Hepatic stellate cell (primary cell): ENCODE measurements at places on chromosomes 7 and 10.

- no peak for DNase-seq
These were observed 131.2 kb downstream of the BTAF1 start for GRCh38 chr10:92054807-92055206.

DNA sequence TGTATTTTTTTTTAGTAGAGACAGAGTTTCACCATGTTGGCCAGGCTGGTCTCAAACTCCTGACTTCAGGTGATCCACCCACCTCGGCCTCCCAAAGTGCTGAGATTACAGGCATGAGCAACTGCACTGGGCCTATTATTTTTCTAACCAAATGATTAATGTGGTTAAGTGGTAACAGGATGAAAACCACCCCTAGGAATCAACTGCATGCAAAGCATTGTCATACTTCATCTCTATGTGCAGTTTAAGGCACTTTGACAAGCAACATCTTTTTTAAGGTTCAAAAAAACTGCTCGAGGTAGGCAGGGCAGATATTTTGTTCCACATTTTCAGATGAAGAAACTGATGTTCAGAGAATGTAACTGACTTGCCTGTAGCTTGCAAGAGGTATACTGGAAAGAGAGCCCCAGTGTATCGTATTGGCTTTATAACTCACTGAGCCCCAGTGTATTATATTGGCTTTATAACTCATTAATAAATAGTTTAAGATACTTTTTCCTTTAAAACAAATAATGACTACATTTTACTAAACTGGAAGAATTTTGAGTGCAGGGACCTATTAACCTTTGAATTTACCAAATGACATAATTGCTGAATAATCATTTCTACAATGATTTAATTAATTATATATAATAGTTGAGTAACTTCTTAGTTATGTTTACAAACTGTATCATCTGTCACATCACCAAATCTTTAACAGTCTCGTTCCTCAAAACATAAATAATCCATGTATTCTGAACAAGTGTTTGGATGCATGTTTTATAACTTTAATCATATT, 38.1 kb downstream of the RTKN2 start:
- no peak for DNase-seq

DNA sequence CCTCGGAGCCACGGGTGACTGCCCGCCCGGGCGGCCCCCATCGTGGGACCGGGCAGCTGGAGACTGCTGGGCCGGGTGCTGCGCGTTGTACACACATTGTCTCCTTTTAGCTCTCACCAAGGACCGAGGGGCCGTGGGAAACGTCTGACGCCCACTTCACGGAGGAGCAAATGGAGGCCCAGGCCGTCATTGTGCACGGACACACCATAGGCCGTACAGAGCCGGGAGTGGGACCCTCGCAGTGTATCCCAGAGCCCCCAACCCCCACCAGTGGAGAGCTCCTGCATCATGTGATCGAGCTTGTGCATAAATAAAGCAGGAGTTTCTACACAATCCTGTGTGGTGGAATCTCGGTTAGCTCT, 722 bp downstream of the DENND10 start:
- no peak for DNase-seq

DNA sequence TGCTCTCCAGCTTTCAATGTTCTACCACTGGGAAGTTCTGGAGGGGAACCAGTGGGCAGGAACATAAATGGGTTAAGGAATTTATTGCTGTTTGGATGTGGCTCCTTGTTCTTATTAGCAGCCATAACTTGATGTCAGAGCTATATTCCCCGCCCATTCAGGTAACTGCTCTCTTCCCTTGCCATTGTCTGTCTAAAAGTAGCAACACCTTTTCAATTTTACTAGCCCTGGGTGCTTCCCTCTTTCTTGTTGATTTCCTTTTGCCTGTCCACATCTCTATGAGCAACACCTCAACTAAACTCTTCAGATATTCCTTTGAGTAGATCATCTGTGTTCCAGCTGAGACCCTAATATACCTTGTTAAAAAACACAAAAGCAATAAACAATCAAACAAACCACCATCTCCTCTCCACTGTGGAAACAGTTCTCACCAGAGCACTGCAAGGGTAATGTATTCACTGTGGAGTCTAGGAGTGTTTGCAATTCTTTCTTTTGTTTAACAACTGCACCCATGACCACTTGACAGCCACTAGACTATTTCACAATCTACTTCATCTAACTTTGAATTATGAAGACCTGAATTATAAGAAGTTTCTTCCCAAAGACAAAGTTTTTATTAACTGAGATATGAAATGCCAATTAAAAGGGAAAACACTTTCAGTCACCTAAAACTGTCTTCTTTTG, 436.7 kb downstream of the IPMK start:
- DNase-seq = no peak

- no peak for DNase-seq
These were observed 268.3 kb upstream of the MTPN start for GRCh38 chr7:136245327-136246004.

- DNase-seq = no peak
These were observed 40.3 kb downstream of the NEURL1 start for GRCh38 chr10:103533827-103534226.

GRCh38 chr7:128309124-128309523, 34.6 kb downstream of the RBM28 start:
- DNase-seq = no peak
